ENCODE measurements at places on chromosomes 2 and 18. TPM values are rescaled to one million over a fixed set of nuclear protein-coding genes. Genes with fewer than 3 reads are reported as not detected.

Gene SPIRE1
- total RNA-seq: 20.7 TPM

Gene OBSL1
- 69.1 TPM for total RNA-seq

Gene HOXD9
- total RNA-seq: 0.17 TPM

Gene CENPA
- total RNA-seq: 21.4 TPM

Gene MEX3C
- total RNA-seq: 33.7 TPM
